ENCODE measurements at places on chromosomes 7 and 10. TPM values are rescaled to one million over a fixed set of nuclear protein-coding genes. Genes with fewer than 3 reads are reported as not detected.

Gene PLXDC2
- not detected for total RNA-seq

Gene CHAT
- not detected for total RNA-seq

Gene AKR1D1
- not detected for total RNA-seq

Gene GNAI1
- 3.6 TPM for total RNA-seq

Gene TMEM229A
- not detected for total RNA-seq

Gene TAC1
- not detected for total RNA-seq

- no peak for DNase-seq
These were observed 325.4 kb upstream of the SEMA3C start for GRCh38 chr7:81244224-81244623.

DNA sequence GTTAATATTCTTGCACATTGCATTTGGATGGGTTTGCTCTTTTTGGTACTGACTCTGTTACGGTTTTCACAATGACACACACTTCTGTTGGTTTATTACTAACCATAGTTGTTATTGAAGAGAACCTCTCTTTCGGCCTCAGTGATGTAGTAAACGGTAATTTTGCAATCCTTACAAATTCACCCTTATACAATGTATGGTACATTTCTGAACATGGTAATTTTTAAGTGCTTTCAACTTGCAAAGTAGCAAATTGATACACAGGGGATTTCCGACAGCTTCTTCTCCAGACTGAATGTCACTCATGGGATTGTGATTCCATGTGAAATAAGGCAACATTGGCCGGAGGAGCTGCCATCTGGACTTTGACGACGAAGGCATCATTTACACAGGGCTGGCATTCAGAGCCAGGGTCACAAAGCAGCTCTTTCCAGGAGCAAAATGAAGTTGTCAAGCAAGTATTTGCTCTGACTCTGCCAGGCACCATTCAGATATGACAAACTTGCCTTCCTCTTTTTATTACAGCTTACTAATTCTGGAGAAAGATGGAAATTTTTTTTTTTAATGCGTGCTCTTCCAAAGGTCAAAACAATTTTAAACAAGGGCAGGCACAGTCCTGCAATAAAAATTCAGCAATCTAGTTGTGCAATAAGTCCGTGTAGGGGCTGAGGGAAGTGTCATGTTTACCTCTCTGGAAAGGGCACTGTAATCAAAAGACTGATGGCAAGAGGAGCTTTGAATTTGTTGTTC is 711.5 kb upstream of the C7orf33 start:
- DNase-seq = no peak

- no peak for DNase-seq
These were observed 31.1 kb downstream of the LOXL4 start for GRCh38 chr10:98236862-98237261.

DNA sequence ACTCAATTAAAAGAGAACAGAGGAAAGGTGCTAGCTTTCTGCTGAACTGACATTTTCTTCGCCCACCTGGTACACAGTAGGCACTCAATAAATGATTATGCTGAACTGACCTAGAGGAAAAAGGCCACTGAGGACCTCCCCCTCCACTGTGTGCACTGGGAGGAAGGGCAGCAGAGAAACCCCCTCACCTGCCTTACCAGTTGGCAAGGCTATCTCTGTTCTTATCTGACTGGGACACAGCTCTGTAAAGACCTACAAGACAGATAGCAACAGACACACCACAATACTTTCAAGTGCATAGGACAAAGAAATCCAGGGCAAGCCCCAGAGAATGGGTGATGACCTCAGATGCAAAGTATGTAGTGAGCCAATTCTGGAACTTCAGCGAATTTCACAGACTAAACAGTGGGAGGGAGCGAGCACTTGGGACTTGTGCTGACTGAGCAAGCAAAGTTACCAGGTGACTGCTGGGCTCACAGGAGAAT is 30.4 kb downstream of the PDLIM1 start:
- no peak for DNase-seq

GRCh38 chr10:9342885-9343570 is 1288.5 kb downstream of the GATA3 start:
- no peak for DNase-seq

DNA sequence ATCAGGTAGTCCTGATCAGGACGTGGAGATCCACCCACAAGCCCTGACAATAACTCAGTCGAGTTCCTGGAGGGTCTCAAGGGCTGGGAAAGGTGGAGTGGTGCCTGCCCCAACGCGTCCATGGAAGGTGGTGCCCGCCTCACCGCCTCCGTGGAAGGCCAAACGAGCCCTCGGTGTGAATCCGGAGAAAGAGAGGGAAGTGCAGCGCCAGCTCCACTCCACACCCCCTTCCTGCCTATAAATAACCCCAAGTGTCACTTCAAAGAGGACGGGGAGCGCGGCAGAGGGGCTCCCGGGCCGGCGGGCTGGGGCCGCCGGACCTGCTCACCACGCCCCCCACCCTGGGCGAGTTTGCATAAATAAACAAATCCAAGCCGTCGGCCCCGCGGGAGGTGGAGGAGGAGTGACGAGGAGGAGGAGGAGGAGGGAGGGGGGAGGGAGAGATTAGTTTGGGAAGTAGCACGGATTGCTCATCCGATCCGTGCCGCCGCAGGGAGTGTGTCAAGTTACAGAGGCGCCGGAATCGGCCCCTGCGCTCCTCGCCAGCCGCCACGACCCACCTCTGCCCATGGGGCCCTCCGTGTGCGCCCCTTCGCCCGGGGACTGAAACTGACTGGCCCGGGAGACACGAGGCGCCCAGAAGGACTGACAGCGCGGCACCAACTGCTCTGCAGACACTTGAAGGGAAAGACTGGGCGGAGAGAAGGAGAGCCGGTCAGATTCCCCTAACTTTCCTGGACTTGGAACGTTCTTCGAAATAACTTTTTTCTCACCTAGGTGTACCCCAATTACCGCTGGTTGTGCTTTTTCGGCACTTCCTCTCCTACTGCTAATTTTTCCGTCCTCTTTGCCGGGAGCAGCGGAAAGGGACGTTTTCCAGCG is at the start of gene COL13A1:
Gene COL13A1 (plus strand): TSS at position 473 of the 882 bp plus-strand sequence. CDS start 518 bp downstream, outside the sequence.
- no peak for DNase-seq

DNA sequence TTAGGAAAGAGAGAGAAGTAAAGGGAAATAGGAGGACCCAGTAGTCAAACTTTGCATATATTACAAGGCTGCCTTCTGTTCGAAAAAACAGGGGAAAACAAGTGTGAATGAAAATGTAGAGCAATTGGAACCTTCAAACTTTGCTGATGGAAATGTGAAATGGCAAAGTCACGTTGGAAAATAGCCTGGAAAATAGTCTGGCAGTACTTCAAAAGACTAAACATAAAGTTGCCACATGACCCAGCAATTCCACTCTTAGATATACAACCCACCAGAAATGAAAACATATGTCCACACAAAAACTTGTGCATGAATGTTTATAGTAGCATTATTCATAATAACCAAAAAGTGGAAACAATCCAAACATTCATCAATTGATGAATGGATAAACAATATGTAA is 78.6 kb upstream of the IFRD1 start:
- DNase-seq = no peak

Measured in activated naive CD4-positive, alpha-beta T cell treated with anti-CD3 and anti-CD28 coated beads, Interleukin-2, amount 50 U/mL, for 72 hours (primary cell).